ENCODE measurements at places on chromosomes 2 and 18. TPM values are rescaled to one million over a fixed set of nuclear protein-coding genes. Genes with fewer than 3 reads are reported as not detected.

BCL2 gene
- 23.7 TPM for total RNA-seq

IGFBP5 gene
- total RNA-seq: 1,222 TPM

KLHL14 gene
- total RNA-seq: 0.09 TPM

HRH4 gene
- 0.10 TPM for total RNA-seq

GORASP2 gene
- total RNA-seq: 77.1 TPM

REG3G gene
- total RNA-seq: 0.96 TPM

HTR2B gene
- 5.1 TPM for total RNA-seq

SERPINB11 gene
- total RNA-seq: not detected

HOXD12 gene
- not detected for total RNA-seq

RAB6C gene
- not detected for total RNA-seq

GNLY gene
- total RNA-seq: 8.0 TPM

UGT1A7 gene
- not detected for total RNA-seq

GBX2 gene
- not detected for total RNA-seq

C2orf81 gene
- 3.1 TPM for total RNA-seq

HOXD3 gene
- total RNA-seq: 9.8 TPM

MOGAT1 gene
- not detected for total RNA-seq

CD226 gene
- 3.1 TPM for total RNA-seq

UXS1 gene
- 29.3 TPM for total RNA-seq

- peak; percentile 15 for DNase-seq
These were observed 108.4 kb upstream of the COPS8 start for GRCh38 chr2:236977063-236977851.

DNA sequence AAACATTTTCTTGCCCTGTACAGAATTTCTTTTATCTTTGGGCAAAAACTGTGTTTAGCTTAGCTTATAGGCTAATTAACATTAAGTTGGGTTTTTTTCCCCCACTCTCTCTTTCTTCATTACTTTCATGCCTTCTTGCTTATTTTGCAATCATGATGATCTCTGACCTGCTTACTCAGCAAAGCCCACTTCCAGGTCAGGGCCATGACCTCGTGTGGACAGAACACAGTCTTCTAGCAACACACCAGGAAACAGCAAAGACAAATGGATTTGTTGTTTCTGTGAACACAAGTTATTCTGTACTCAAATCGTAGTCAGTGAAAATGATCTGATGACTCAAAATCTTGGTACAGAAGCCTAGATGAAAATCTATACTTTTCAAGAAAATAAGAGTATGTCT is 60.7 kb downstream of the SPATS2L start:
- DNase-seq: no peak

DNA sequence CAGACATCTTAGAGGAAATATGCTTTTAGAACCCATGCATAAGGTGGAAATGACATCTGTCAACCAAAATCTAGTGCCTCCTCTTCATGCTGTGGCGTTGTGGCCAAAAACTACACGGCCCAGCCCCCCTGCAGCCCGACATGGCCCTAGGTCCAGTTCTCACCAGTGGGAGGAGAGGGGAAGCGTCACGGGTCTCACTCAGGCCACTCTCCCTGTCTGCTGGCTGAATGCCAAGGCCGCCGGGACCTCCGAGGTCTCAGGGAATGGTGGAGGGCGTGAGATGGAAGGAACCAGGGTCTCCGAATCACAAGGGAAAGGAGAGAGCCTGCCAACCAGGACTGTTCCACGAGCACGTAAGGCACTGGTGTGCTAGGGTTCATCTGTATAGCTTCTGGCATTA is 361.0 kb downstream of the ANAPC1 start:
- no peak for DNase-seq

- no peak for DNase-seq
These were observed 748.7 kb downstream of the RNF144A start for GRCh38 chr2:7665880-7666279.

GRCh38 chr2:55400332-55400731 is 19.3 kb downstream of the CCDC88A start:
- no peak for DNase-seq

GRCh38 chr2:26522325-26522724 is 44.4 kb upstream of the OTOF start:
- peak; percentile 57 for DNase-seq

DNA sequence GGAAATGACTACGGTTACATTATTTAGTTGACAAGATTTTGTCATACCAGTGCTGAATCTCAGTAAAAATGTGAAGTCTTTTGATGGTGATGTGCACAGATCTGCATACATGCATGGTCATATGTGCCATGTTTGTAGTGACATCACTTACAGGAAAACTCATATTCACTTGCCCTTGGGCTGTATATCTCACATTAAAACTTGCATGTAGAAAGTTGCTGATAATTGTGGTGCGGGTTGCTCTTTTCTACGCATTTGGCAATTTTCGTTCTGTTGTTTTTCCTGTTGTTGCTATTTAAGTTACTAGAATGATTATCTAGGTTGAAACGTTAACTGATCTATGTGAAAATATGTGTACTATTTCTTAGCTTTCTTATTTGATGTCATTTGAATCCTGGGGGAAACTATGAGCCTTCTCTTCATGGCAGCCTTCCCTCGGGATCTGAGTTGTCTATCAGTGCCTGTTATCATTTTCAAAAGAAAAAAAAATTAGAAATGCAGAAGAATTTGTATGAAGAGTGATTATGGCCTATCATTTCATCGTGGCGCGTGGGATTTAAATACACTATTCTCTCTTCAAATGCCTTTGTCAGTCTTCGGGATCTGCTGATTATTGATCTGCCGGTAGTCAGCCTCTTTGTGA is 296.6 kb downstream of the TMX3 start:
- DNase-seq: no peak

GRCh38 chr2:96254571-96254970 is 11.2 kb downstream of the TMEM127 start:
- DNase-seq: no peak

GRCh38 chr2:233497692-233498091 is 68.9 kb downstream of the USP40 start:
- DNase-seq: no peak

GRCh38 chr18:32372381-32373061 is 98.2 kb downstream of the GAREM1 start:
- no peak for DNase-seq

DNA sequence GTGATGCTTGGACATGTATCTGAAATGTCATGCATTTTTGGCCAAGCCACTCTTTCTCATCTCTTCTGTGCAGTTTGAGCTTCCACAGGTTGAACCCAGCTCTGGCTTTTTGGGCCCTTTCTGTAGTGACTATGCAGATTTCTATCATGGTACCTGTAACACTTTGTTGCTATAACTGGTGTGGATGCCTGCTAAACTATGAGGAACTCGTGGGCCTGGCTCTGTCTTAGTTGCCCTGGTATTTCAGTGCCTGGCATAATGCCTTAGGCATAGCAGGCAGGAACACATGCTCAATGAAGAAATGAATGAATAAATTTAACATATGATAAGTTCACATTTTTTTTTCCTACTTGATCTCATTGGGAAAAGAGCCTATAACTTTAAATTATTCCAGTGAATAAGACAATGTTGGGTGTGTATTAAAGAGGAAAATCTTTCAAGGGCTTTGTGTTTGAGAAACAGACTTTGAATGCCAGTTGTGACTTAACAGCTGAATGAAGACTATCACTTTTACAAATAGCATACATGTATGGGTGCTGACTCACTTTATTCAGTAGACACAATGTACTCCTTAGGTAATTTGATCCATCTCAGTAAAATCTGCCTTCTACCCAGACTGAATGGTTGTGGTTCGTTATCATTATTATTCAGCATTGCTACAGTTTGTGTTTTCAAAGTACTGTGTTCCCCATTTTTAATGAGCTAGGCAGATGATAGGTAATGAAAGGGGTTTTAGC is 86.4 kb upstream of the MAP4K3 start:
- no peak for DNase-seq

- no peak for DNase-seq
These were observed 244.9 kb downstream of the ETAA1 start for GRCh38 chr2:67642046-67642382.

DNA sequence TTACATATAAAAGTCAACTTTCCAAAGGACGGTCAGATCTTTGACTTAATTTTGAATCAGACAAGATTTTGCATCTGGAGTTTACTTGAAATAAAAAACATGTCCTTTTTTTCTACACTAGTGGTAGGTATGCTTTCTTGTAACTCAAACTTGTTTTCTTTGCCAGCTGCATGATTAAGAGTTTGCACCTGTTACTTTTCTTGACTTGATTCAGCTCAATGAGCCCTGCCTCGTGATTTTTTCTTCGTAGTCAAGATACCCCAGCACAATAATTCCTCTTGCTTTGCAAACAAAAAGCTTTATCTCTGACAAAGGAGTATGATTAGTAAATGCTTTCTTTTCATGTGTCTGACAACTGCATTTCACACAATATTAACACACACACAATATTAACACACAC is 82.3 kb downstream of the FBXO15 start:
- no peak for DNase-seq

GRCh38 chr18:44945888-44946401 is 265.3 kb downstream of the SETBP1 start:
- no peak for DNase-seq

DNA sequence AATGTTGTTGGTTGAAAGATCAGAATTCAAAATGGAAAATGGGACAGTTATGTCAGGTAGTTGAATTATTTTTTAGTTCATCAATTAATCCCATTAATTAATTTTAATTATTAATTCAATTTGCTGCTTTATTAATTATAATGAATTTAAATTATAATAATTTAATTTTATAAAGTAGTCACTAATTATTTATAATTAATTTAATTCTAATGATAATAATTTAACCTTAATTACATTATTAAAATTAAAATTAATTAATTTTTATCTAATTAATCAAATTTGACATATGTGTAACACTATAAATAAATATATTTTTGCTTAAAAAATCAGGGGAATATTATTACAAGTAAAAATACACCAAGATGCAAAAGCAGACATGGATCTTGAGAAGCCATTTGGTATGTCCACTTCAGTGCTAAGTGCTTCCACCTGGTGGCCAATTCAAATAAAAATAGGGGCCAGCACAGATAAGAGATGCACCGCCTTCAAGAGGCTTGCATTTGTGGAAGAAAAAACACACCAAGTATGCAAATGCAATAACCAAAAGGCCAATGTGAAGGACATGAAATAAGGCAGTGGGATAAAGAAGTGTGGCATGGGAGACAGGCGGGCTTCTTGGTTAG is 73.2 kb downstream of the MBP start:
- no peak for DNase-seq

GRCh38 chr2:200077838-200078237 is 122.5 kb downstream of the MAIP1 start:
- DNase-seq: no peak

GRCh38 chr2:147679191-147679954 is 165.5 kb upstream of the ACVR2A start:
- no peak for DNase-seq

- no peak for DNase-seq
These were observed 489.7 kb downstream of the SOX11 start for GRCh38 chr2:6181926-6182325.
